ENCODE measurements at places on chromosomes 7 and 10.

GRCh38 chr7:36224934-36225858 lies 72.1 kb downstream of the EEPD1 start:
- peak; percentile 6 for DNase-seq

GRCh38 chr10:21499701-21500577 lies 25.5 kb downstream of the SKIDA1 start:
- DNase-seq, result peak; percentile 63

DNA sequence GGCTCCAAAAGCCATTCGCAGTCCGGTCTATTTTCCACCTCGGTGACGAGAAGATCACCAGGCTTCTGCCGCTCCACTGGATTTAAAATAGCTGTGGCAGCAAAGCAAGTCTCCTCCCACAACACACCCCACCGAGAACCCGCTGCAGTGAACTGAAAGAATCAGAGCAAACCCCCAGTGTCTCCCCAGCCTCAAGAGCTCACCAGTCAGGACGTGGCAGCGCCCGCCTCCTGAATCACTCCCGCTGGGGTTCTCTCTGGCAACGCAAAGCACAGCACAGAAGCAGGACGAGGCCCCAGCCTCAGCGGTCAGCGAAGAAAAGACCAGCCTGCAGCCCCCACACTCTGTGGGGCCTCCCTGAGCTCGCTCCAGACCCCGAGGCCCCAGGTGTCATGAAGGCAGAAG lies 126.1 kb upstream of the PPP2R2D start:
- DNase-seq, result peak; percentile 13

DNA sequence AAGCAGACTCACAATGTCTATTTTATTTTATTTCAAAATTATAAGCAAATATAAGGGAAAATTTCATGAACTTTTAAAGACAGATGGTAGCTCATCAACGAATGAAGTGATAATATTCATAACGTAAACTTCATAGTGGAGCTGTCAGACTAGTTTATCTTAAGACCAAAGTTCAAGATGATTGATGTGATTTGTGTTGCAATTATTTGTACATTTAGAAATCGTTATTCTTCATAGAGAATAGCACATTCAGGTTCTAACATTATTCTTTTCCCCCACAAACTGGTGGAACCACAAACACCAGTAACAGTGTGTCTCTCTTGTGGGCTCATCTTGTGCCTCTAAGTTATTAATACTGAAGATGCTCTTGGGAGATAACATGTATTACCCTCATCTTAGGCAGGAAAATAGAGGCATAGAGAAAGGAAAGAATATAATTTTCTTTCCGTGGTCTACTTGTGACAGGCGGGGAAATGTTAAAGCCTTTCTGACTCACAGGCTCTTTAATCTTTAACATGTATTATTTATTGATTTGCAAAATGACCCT lies 37.0 kb downstream of the CCSER2 start:
- no peak for DNase-seq

DNA sequence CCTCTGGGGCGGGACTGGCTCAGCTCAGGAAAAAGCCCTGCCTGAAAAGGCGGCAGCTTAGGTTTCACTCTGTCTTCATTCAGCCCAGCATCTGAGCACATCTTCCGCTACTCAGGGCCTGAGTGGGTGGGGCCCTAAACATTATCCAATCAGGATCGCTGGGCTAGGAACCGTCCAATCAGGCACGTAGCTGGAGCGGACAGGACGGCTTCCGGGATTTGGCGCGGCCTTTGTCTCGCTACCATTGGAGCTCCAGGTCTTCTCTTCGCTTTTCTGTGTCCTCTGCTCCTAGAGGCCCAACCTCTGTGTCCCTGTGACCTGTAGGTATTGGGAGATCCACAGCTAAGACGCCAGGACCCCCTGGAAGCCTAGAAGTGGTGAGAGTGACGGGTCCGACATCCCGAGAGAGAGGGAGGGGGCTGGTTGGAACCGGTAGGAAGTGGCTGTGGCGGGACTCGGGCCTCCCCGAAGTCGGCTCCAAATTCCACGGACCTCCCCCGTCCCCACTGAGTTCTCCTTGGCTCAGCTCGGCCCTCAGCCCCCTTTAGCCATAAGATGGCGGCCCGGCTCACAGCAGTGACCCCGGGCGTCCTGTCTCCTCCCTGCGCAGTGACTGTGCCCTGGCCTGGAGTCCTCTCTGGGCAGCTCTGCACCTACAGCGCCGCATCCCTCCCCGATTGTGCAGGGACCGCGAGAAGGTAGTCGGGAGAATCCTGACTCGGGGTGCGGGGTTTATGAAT lies 99.1 kb downstream of the ZNF680 start:
- DNase-seq, result no peak

- DNase-seq, result no peak
Observed at GRCh38 chr7:2720024-2720423, 32.0 kb downstream of the AMZ1 start.

Measured in activated CD8-positive, alpha-beta memory T cell treated with anti-CD3 and anti-CD28 coated beads, Interleukin-2, amount 50 U/mL, for 48 hours (primary cell).